ENCODE measurements at places on chromosomes 13 and 19. TPM values are rescaled to one million over a fixed set of nuclear protein-coding genes. Genes with fewer than 3 reads are reported as not detected.

- peak; percentile 6 for DNase-seq
These were observed at the start of gene PLPP2 for GRCh38 chr19:291006-291521. Gene PLPP2, minus strand, starts transcription at chr19:291403. Its CDS starts 67 bp downstream, at chr19:291336.

- DNase-seq: no peak
These were observed 71.5 kb upstream of the ARHGEF7 start for GRCh38 chr13:111043575-111043982.

DNA sequence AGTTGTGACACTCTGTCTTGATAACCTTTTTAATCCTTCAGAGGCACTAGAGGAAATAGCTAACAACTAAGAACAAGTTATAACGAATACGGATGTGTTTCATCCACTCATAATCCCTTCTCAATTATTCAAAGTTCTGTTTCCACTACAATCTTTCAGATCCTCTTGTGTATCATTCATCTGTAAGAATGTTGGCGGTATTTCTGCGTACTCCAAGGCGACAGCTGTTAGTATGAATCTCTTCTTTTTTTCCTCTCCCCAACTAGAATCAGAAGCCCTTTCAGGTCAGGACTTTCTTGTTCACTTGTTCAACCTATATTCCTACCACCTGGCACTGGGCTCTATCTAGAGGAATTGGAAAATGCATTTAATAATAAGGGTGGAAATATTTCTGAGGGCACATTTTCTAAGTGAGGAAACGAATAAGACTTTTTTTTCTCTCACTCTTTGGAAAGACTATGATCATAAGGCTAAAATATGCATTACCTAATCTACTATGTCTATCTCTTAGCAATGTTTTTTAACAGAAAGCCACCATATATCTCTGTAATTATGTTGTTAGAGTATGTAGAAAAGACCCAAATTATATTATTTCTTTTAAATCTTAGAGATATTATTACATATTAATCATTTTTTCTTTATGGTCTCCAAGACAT lies 492.9 kb downstream of the PCDH20 start:
- DNase-seq: no peak

- no peak for DNase-seq
These were observed 44.7 kb upstream of the LATS2 start for GRCh38 chr13:21106089-21106488.

SULT2B1 gene
- total RNA-seq: not detected

GRCh38 chr19:55549500-55550320 lies 4.4 kb upstream of the SBK3 start:
- DNase-seq: peak; percentile 61

GRCh38 chr19:51368366-51369282 lies at the start of gene CLDND2:
Gene CLDND2, minus strand, starts transcription at chr19:51369003. Its CDS starts 426 bp downstream, at chr19:51368577.
- no peak for DNase-seq
